ENCODE measurements at places on chromosomes 11 and 22.

DNA sequence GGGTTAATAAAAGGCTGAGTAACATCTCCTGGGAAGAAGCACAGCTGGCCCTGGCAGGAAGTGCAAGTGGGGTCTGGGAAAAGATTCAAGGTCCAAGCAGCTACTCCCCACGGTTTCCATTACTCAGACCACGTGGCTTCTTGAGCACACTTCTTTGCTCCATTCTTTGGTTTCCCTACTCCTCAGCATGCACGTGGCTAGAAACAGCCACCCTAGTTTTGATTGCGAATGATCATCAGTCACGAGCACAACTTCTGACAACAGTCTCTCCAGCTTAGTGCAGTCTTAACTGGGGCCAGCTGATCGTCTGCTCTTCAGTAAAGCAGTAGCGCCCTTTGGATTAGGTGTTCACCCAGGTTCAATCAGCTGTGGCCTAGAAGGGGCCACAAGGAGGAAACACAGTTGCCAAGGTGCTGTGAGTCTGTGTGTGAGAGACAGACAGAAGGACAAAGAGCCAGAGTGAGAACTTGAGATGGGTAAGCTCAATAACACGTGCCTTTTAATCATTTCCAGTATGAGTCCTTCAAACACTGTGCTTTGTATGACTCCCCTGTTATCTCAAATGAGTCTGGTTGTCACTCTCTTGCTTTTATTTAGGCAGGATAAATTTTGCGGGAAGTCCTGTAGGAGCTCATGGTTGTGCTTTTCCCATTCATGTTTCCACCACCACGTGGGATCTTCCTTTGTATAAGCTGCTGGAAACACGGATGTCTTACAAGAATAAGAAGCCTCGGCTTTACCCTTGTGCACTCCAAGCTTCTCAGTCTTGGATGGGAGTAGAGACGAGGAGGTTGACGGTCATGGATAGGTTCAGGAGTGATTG, 901 bp upstream of the PARVA start:
- DNase-seq, result no peak

- no peak for DNase-seq
Observed at GRCh38 chr11:45258982-45259530, 27.1 kb downstream of the SYT13 start.

DNA sequence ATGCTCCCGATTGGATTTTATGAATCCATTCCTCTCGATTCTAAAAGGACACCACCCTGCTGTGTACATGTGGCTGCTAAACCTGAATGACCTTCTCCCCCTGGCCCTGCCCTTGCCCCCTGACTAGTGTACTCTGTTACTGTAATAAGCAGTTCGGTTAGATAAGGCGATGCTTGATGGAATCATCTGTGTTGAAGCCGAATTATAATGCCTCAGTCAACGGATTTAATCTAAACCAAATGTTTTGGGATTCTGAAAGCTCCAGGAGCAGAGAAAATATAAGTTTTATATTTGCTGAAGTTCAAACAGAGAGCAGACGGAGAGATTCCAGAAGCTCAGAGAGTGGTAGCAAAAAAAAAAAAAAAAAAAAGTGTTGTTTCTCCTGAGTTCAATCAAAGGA, 275.4 kb upstream of the MPPED2 start:
- no peak for DNase-seq

GRCh38 chr22:50342651-50343540, at the start of gene PPP6R2:
TSS of gene PPP6R2 (plus strand) at chr22:50343327. CDS start at chr22:50393909, 50,582 bp downstream.
- peak; percentile 92 for DNase-seq

DNA sequence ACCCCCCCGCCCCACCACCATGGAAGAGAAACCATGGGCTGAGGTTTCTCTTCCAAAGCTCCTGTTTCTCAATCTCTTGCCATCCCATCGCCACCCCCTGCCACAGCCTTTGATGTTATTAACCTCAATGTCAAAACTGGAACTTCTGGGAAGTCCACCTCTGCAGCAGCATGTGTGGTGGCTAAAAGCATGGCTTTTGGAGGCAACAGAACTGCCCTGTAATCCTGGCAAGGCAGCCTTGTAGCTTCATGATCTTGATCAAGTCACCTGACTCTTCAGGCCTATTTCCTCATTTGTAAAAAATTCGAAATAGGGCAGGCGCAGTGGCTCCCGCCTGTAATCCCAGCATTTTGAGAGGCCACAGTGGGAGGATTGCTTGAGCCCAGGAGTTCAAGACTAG, 3.5 kb upstream of the COX8A start:
- DNase-seq, result no peak

DNA sequence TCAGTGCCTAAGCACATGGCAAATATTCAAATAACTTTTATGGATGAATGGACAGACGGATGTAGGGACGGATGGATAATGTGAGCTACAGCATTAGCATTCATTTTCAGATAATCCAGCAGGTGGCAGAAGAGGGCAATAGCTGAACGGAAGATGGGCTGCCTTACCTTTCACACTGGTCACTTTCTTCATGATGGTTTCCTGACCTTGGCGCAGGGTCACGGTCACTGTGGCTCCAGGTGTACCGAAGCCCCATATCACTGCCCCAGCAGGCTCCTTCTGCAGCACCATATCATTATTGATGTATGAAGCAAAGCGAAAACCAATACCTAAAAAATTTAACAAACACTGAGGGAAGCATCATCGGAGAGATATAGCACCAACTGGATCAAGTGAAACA, 4.3 kb downstream of the SIAE start:
- DNase-seq, result no peak

GRCh38 chr11:69640260-69640994, 529 bp upstream of the CCND1 start:
- DNase-seq, result peak; percentile 77

GRCh38 chr11:19336331-19336730, 95.6 kb upstream of the E2F8 start:
- DNase-seq, result no peak

DNA sequence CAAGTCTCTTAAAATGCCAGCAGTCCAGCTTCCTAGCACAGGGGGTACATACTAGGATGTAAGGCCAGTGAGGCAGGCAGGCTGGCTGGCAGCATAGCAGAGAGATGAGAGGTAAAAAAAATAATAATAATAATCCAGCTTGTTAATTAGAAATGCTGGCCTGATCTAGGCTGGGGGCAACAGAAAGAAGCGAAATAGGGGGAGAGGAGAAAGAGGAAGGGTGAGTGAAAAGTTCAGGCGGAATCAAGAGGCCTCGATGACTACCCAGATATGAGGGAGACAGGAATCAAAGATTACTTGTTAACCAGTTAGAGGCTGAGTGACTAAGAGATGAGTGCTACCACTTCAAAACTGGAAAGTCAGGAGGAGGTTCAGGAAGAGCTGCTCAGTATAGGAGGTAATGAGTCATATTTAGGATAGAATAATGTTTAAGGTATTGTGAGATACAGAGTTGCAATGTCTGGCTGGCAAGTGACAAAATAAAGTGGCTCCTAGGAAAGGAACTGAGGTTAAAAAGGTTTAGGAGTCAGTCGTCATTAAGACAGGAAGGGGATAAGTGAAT, 2.8 kb downstream of the ALKBH8 start:
- no peak for DNase-seq

GRCh38 chr11:12139144-12139881, 28.9 kb downstream of the MICAL2 start:
- DNase-seq, result peak; percentile 67

- no peak for DNase-seq
Observed at GRCh38 chr11:14118072-14118471, 155.5 kb downstream of the SPON1 start.

DNA sequence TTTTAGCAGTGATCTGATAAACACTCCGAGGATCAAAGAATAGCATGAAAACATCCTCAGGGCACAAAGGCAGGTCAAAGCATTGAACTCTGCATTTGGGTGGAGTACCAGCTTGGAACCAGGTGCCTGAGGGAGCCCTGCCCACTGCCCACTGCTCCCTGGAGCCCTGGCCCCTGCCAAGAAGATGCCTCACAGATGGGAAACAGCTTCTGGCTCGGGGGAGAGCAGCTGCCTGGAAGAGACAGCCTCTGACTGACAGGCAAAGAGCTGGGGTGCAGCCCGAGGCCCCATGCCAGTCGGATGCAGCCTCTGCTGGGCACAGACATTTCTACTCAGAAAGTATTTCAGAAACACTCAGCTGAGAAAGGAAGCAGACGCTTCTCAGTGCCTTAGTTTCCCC, 13.2 kb downstream of the LMO1 start:
- peak; percentile 22 for DNase-seq

GRCh38 chr11:110766316-110766715, 54.1 kb upstream of the ARHGAP20 start:
- no peak for DNase-seq

DNA sequence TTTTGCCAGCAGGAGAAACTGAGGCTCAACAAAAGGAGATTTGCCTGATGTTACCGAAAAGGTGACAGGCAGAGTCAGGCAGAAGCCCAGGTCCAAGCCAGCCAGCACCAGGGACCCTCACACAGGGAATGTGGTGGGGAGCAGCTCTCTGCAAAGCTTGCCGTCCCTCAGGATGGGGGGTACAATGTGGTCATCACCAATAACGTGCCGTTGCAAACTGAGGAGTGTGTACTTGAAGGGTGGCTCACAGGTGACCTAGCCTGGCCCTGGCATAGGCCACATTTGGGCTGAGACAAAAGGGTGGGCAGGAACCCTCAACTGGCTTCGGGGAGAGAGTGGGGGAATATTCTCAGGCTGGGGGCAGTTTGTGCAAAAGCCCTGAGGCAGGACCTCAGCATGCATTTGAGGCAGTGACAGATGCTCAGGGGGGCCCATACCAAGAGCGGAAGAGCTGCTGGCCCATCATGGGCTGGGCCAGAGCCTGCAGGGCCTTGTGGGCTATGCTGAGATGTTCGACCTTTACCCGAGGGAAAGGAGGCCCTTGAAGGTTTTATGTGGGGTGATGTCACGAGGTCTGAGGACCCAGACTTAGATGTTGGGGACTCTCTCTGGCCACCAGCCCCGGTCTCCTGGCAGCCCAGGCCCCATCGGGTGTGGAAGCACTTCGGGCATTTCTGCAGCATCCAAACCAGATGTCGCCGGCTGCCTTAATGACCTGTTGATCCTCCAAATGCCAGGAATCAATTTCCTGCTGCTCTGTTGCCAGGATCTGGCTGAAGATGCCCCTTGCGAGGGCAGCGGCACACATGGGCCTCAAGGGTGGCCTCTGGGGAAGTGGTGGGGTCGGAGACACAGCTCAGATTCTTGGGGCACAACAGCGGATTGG, 57.4 kb upstream of the SHISAL1 start:
- DNase-seq, result peak; percentile 53

DNA sequence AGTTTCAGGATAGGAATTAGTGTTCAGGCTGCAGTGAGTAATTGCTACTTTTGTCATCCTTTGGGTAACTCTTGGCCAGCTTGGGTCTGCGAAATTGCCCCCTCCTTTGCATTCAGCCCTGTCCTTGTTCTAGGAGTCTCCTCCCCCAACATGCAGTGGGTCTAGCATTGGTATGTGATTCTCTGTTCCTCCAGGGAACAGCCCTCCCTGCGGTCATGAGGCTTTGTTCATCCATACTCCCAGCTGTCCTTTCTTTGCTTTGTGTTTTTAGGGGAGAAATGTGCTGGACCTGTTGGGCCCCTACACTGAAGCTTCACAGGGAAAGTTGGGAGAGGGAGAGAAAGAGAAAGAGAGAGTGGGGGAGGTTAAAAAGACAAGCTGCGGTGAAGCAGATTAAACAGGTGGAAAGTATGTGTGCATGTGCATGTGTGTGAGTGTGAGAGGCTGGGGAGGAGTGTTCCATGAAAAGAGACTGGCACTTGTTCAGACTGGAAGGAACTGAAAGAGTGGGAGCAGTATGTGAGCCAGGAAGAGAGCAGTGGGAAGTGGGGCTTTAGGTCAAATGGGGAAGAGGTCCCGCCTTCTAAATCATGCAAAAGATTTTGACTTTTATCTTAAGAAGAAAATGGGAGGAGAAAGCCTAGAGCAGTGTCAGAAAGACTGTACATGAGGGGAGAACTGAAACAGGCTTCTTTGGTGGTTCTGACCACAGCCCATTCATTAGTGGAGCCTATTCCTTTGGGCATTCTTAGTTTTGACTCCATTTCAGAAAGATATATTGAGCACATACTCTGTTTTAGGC, 17.9 kb upstream of the SESN3 start:
- DNase-seq, result no peak

- no peak for DNase-seq
Observed at GRCh38 chr11:113670149-113670830, 35.8 kb downstream of the TMPRSS5 start.

- DNase-seq, result no peak
Observed at GRCh38 chr22:31619611-31620300, 42.3 kb downstream of the PISD start.

DNA sequence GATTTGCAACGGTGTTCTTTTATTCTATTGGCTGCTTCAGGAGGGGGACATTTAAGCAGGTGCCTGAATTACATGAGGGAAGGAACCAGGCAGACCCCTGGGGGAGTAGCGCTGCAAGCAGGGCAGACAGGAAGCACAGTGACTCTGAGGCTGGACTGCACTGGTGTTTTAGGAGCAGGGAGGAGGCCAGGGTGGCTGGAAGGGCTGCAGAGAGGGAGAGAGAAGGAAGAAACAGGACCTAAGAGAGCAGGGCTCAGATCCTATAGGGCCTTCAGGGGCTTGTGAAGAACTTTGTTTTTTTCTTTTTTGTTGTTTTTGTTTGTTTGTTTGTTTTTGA, 62.5 kb upstream of the SORL1-AS1 start:
- DNase-seq, result no peak

GRCh38 chr22:23622634-23623033, 9.5 kb downstream of the DRICH1 start:
- DNase-seq, result no peak

DNA sequence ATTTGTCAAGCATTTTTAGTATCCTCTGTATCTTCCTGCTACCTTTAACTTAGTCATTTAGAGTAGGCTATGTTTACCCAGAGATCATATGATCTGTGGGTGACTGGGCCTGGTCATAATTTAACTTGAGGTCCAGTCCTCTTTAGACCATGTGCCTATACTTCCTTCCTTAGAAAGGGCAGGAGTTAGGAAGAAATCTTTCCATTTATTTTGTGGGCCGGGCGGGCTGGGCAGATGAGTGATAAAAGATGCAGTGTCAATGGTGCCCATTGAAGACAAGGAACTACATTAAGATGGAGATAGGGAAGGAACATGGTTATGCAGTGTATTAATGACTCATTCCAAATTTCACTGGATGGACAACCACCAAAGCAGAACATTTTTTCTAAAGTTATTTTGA, 30.9 kb upstream of the PDE3B start:
- DNase-seq, result no peak

GRCh38 chr11:8338138-8338537, 74.5 kb upstream of the LMO1 start:
- peak; percentile 78 for DNase-seq

- DNase-seq, result no peak
Observed at GRCh38 chr22:20282901-20283673, 15.0 kb upstream of the RTN4R start.
